Activated CD4-positive, alpha-beta T cell treated with anti-CD3 and anti-CD28 coated beads, Interleukin-2, amount 10 ng/mL, durations not matched to agents 7 days and 5 days (primary cell): ENCODE measurements at places on chromosomes 7 and 10.

GRCh38 chr7:30027065-30027456, 559 bp upstream of the FKBP14 start:
- DNase-seq: peak; percentile 24

- no peak for DNase-seq
Measured at GRCh38 chr7:34128762-34129161, 223.4 kb downstream of the BMPER start.

DNA sequence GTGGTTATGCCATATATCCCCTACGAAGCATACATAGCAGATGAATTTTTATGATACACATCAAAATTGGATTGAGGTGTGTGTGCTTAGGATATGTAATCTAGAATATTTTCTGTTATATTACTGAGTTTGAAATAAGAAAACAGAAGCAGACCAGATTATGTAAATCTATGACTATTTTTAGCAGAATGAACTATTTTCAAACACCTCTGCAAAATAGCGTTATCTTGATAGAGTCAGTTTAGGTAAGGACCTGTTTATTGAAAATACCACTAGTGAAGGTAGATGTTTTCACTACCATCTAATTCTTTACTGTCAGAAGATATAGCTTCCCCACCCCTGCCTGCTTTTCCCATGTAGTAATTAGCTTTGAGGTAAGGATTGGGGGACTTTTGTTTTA, 9.1 kb downstream of the LANCL2 start:
- no peak for DNase-seq

GRCh38 chr7:73557108-73557396, 438 bp downstream of the BCL7B start:
- DNase-seq: peak; percentile 91

DNA sequence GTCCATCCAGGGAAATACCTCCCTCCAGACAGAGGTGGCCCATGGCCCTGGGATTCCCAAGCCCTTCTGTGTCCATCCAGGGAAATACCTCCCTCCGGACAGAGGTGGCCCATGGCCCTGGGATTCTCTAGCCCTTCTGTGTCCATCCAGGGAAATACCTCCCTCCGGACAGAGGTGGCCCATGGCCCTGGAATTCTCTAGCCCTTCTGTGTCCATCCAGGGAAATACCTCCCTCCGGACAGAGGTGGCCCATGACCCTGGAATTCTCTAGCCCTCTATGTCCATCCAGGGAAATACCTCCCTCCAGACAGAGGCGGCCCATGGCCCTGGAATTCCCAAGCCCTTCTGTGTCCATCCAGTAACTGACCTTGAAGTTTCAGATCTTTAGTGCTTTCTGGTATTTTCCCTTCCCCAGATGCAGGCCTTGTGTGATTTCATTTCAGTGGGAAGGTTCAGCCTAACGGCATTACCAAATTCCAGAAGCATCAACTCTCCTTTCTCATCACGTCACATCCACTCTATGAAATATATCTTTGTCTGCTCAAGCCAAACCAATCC, 28.8 kb upstream of the DIP2C start:
- no peak for DNase-seq

GRCh38 chr10:69276503-69276902, 1.8 kb upstream of the HK1 start:
- no peak for DNase-seq

- no peak for DNase-seq
Measured at GRCh38 chr10:6019796-6020195, 42.4 kb downstream of the IL2RA start.

DNA sequence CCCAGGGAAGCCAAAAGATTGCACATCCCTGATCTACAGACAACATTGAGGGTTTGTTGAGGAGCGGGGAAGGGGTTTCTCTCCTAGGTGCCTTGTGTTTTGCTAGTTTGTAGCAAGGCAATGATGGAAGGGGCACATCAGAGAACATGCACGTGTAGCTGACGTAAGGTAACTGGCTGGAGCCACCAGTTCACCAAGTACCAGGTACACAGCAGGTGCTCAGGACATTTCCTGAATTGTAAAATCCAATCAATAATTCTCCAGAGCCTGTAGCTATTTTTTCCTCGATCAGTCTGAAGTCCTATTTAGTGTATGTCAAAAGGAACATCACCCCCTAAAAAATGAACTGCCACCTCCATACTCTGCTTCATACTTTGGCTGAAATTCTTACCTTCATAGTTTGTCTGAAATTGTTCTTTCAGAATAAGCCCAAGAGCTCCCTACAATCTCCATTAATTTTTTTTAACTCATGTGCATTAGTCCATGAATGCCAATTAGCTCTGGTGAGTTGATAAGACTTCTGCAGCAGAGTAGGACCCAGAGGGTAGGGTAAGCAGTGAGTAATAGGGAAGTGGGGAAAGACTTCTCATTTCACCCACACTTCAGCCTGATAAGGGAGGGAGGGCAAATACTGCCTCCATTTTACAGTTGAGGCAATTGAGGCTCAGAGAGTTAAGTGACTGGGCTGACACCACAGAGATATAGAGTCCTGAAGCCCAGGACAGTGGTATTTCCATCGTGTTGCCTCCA, 36.0 kb upstream of the SLC26A3 start:
- no peak for DNase-seq

DNA sequence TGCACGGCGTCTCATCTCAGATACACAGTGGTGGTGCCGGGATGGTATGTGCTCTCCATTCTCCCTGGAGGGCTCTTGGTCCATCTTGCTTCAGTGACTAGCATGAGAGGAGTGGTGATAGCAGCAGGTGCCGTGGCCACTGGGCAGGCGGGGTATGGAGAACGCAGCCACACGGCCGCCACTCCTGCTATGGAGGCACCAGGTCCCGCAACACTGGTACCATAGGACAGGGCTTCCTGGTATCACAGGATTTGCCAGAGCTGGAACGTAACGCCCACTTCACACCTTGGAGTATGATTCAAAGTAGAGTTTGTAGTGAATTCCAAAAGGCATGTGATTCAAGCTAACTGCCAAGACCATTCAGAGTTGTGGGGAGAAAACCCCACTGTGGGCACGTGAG, 284.1 kb downstream of the DPP6 start:
- DNase-seq: no peak

DNA sequence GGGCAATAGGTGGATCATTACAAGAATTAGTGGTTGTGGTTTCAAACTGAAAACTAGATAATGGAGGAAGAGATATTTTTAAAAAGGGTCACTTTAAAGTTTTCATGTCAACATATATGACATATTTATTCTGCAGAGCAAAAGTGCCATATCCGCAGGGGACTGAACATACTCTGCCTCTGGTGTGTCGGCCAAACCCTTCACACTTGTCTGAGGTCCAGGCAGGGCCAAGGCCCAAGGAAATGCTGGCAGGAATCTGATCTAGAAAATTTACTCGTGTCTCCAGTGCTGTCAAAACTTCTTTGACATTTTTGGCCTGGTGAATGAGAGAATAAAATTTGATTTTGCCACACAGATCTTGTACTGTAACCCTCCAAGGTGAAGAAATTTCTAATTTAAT, 562.3 kb downstream of the CCSER2 start:
- no peak for DNase-seq

DNA sequence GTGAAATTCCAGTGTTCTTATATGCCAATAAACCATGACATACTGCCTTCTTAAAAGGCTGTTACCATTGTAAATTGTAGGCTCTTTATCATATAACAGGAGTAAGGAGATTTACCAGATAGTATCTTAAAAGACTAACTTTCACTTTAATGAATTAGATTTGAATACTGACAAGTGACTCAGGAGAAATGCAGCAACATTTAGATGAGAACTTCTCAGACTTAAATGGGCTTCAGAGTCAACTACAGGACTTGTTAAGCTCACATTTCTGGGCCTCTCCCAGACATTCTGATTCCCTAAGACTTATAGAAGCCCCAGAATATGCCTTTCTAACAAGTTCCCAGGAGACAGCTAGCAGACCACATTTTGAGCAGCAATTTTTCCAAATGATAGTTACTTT, 466.3 kb downstream of the ARL4A start:
- DNase-seq: no peak

DNA sequence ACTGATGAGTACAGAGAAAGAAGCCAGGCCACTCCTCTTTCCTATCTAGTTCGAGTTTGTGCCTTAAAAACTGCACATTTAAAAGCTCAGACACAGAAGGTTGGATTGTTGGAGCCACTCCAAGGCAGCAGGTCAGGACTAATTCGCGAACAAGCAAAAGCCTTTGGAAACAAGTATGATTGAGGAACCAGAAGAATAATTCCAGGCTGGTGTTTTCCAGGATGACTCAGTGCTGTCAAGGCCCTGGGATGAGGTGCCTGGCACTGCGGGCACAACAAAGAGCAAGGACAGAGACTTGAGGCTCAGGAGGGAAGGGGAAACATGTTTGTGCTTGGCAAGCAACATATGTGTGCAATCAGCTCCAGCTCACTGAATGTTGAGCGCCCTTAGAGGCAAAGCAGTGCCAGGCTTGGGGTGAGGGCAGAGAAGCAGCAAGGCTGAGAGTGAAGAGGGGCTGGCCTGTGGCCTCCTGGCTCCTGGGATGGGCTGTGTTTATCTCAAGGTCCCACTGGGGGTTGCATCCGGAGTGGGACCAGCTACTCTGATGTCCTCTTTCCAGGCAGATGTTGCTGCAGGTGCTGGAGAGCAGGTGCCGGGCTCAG, 44.1 kb downstream of the VSTM4 start:
- DNase-seq: no peak

DNA sequence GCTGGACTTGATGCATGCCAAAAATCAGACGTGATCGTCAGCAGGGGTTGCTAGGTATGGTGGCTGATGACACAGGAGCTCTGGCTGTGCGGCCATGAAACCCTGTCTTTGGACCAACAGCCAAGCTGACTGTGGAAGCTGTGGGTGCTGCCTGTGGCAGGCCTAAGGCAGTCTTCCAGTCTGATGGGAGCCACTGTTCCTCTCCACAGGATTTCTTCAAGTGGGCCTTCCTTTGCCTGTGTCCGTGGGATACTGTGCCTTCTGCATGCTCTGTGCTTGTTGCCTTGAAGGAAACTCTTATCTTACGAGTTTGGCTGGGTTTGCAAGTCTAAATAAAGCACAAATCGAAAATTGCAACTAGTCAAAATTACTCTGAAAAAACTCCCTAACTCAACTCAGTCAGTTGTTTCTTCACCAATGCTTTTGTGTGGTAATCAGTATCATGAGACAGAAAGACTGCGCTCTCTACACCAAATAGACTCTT, 101.9 kb upstream of the PDLIM1 start:
- DNase-seq: no peak

DNA sequence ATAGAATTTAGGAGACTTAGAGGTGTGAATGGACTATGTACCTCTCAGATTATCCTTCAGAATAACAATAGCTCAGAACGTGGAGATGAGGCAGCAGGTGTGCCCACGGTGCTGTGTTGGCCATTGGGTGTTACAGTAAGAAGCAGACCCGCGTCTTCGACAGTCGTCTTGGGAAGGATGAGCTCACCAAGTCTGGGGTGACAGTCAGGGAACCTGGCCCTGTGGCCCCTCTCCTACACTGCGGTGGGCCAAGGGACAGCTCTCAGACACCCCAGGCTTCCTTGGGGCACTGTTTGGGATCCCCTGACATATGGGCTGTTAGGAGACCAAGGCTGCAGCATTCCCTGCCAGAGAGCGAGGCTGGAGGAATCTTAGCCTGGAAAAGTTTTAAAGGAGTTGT, 88.5 kb downstream of the ACTR3B start:
- DNase-seq: no peak

DNA sequence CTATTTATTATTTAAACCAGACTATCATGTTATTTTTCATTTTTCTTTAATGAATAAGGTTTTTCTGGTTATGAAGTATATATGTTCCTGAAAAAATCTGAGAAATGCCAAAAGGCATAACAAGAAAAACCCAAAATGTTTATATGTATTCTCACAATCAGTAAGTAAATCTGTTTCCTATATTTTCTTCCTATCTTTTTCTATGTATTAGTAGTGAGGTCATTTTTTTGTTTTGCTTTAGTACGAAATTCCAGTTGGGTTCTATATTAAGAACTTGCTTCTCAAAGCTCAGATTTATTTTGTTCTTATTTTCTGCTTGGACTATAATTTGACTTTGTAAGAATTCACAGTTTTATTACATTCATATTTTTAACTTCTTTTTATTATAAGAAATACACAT, 287.5 kb upstream of the NFE2L3 start:
- no peak for DNase-seq

DNA sequence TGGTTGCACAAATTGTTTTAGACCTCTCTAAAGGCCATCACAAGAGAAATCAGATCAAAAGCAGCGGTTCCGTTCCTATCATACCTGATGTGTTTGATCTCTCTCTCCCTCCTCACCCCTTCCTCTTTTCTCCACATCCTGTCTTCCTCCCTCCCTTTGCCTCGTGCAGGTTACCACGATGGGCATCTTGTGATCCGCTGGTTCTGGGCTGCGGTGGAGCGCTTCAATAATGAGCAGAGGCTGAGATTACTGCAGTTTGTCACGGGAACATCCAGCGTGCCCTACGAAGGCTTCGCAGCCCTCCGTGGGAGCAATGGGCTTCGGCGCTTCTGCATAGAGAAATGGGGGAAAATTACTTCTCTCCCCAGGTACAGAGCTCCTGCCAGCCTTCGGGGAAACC, 28.5 kb upstream of the STK17A start:
- DNase-seq: peak; percentile 61
